ENCODE measurements at places on chromosomes 5 and 9.

DNA sequence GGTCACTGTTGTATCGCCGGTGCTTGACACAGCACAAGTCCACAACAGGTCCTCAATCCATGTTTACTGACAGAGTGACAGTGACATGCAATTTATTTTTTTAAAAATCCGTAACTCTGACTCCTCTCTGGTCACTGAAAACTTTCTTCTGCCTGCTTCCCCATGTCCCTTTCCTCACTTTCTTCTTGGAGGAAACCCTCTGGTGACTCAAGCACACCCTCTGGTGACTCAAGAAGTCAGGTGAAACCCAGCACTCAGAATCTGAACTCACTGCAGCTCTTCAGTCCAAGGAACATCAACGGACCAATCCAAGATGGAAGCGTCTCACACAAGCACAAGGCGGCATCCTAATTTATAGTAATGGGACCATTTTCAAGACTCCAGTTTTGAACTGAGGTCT is 245.9 kb downstream of the FSTL4 start:
- DNase-seq, result no peak

- DNase-seq, result peak; percentile 88
These were observed 2.9 kb downstream of the NR4A3 start for GRCh38 chr9:99824378-99825171.

DNA sequence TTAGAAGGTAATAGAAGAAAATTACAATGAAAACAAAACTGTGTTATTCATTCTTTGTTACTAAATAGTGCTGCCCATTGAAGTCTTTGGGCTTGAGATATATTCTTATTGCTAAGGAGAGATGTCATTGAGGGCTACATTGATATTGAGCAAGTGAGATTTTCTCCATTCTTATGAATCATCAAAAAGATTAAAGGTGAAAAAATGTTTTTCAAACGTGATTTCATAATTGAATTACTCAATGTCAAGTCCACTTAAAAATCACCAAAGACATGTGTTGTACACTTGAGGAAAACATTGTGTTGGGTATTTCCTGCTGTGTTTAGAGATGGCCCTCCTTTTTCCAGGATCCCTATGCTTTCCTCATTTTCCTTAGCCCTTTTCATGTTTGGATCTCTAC is 448.1 kb downstream of the NFIB start:
- DNase-seq, result no peak

DNA sequence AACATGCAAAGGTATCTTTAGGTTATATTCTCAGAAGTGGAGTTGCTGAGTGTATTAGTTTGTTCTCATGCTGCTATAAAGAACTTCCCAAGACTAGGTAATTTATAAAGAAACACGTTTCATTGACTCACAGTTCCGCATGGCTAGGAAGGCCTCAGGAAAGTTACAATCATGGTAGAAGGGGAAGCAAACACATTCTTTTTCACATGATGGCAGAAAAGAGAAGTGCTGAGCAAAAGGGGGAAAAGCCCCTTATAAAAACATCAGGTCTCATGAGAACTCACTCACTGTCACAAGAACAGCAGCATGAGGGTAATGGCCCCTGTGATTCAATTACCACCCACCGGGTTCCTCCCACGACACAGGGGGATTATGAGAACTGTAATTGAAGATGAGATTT is 163.6 kb upstream of the PRLR start:
- DNase-seq, result no peak

DNA sequence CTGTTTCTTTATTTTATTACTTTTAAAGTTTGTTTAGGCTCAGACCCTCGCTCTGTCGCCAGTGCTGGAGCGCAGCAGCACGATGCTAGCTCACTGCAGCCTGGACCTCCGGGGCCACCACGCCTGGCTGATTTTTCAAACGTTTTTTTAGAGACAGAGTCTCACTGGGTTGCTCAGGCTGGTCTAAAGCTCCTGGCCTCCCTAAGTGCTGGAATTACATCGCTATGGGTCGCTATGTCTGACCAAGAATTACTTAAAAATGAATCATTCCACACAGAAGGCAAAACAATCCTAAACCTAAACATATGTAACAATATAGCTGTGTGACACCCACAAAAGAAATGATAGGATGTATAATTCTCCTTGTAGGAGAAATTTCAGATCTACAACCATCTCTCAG is 86.9 kb upstream of the SIMC1 start:
- no peak for DNase-seq

- DNase-seq, result no peak
These were observed 9.4 kb downstream of the SCGB3A2 start for GRCh38 chr5:147887930-147888329.

- no peak for DNase-seq
These were observed 177.0 kb downstream of the CDK5RAP2 start for GRCh38 chr9:120402741-120403542.
